ENCODE measurements at places on chromosomes 2 and 18. TPM values are rescaled to one million over a fixed set of nuclear protein-coding genes. Genes with fewer than 3 reads are reported as not detected.

DNA sequence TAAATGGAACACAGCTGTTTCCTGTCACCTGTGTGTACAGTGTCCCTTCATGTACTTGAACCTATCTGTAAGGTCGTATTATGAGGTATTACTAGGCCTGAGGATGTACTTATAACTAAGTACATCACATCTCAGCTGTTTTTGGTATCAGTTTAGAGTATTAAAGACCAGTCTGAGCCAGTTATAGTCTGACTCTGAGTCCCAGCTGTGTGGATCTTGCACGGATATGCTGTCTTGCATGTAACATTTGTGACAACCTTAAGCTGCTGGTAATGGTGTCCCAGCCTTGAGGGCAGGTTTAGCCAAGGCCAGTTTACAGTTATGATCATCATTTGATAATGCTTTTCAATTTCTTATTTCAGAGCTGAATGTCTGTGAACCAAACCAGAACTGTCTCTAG, 496.3 kb downstream of the SLC4A3 start:
- DNase-seq, result no peak

DNA sequence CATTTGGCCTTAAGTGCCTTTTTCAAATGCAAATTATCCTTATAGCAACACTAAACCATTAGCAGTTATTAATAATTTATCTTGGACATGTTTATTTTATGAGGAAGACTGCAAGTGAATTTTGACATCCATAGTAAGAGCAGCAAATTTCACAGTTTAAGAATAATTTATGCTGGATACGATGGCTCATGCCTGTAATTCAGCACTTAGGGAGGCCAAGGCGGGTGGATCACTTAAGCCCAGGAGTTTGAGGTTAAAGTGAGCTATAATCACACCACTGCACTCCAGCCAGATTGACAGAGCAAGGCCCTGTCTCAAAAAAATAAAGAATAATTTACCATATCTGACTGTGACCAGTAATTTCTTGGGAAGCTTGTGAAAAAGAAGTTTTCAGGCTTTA, 286.2 kb downstream of the TMX3 start:
- no peak for DNase-seq

- no peak for DNase-seq
These were observed 4.8 kb downstream of the OTX1 start for GRCh38 chr2:63055226-63056106.

DNA sequence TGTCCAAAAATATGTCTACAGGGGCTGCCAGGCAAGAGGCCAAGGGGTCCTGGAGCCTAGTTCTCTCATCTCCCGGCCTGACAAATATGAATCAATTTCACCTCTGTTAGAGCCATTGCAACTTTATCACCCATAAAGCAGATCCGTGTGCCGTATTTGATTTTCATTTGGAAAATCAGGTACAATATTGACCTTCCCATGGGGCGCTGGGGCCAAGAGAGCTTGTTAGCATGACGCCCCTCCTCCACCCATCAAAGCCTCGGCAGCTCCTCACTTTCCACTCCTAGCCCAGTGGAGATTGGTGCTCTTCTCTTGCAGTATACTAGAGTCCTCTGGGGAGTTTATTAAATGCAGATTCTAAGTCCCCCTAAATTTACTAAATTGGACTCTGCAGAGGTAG, 96.8 kb downstream of the CAPN13 start:
- DNase-seq, result no peak

DNA sequence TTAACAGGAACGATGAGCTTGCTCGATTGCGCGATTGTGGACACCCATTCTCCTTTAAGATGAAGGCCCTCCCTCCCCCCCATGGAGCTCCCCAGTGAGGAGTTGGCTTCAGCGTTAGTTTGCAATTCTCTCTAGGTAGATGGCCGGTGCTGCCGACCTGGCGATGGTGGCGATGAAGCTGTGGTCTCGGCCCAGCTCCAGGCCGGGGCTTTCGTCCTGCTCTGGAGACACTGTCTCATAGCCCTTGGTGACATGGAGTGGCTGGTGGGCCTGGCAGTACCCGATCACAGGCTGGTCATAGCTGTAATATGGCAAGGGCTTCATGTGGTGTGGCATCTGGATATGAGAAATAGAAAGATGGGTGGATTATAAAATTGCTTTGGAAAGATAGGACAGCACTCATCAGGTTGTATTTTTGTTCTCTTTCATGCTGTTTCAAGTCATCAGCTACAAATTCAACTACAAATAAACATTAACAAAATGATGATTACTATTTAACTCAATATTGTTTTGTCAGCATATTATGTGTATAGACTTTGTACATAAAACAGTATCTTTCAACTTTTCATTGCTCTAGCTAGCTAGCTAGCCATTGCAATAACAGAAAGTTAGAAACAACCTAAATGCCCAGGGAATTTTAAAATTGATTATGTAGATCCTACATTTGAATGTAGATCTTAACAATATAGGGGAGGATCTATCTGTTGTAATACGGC, 773.4 kb downstream of the LRRTM4 start:
- no peak for DNase-seq

- no peak for DNase-seq
These were observed 114.8 kb upstream of the CDC42EP3 start for GRCh38 chr2:37786191-37786698.

DNA sequence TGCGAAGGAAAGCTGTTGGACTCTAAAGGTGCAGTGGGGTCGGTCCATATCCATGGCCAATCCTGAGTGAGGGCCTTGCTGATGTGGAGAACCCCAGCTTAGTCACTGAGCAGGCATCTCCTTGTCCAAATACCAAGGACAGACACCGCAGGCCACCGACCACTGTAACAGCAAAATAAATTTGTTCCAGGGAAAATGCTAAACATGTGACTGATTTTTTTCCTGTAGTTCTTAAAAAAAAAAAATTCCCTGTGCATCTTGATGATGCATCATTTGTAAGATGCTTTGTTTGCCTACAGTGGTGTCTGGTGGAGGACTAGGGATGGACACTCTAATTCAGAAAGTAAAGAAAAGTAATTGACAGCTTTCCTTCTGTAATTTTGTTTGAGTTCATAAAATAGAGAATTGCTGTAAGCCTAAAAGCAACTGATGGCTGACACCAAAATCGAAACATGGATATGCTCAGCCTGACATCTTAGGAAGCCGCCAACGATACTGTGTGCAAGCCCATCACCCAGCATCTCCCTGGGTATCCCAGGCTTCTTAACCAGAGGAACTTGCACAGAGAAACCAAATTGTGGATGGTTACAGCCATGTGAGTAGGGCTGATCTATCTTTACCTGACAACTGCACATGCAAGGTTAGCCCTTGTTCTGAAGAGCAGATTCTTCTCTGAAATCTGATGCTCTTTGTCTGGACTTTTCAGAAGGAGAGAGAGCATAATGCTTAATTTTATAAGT, 188.6 kb downstream of the ARL4C start:
- DNase-seq, result no peak

Gene MAPRE2
- 34.0 TPM for total RNA-seq

Gene PPP1CB
- 127 TPM for total RNA-seq

Gene ARMC9
- 11.0 TPM for total RNA-seq

Gene OSR1
- not detected for total RNA-seq

Gene RUFY4
- total RNA-seq, result not detected

Gene STON1
- 0.51 TPM for total RNA-seq
